PC-9 (cell line): ENCODE measurements at places on chromosomes 12 and 14. TPM values are rescaled to one million over a fixed set of nuclear protein-coding genes. Genes with fewer than 3 reads are reported as not detected.
A peak's percentile ranks its signal among the peaks of the same experiment; 100 is the strongest.

GRCh38 chr14:61321385-61322010 is at the start of gene PRKCH:
Gene PRKCH (plus strand): TSS chr14:61321579. CDS start chr14:61322102, 523 bp downstream.
- peak; percentile 93 for DNase-seq

- peak; percentile 100 for DNase-seq
These were observed 31.5 kb downstream of the COA8 start for GRCh38 chr14:103594265-103594664.

GRCh38 chr14:85811340-85811739 is 281.4 kb downstream of the FLRT2 start:
- no peak for DNase-seq

- DNase-seq = peak; percentile 56
These were observed 296.2 kb upstream of the FLRT2 start for GRCh38 chr14:85233756-85234155.

DNA sequence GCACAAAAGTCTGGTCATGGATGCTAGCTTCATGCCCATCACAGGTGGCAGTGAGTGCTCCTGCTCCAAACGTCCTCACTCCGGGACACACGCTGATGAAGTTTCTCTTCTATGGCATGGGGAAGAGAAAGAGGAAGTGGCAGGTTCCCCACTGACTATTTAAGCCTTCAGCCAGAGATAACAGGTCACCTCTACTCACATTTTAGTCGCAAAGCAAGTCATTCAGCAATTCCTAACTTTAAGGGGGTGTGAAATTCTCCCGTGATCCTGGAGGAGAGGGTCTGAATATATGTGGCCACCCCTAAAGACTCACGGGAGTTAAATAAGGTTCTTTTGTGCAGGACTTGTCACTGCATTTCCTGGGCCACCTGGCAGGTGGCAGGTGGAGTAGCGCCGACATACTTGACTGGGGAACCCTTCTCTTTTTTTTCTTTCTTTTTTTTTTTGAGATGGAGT is 18.8 kb upstream of the RCOR1 start:
- DNase-seq = no peak

GRCh38 chr14:102430212-102430908 is 67.6 kb downstream of the TECPR2 start:
- no peak for DNase-seq

DNA sequence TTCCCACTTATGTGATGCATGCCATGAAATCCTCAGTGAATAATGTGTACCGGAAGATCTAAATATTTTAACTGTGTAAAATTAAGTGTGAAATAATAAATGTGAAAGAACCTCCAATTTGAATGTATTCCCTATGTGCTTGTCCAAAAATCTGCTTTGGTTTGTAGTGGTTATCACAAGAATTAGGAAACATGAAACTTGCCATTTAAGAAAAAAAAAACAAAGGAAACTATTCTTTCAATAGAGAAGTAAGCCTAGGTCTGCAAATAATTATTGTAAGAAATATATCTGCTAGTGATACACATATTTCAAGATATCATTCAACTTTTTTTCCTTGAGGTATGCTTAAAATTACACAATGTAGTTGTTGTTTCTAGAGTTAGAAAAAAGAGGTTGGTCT is 500.4 kb downstream of the SLC6A15 start:
- DNase-seq = no peak

- DNase-seq = no peak
These were observed 115.2 kb upstream of the RTL1 start for GRCh38 chr14:101018561-101019290.

- DNase-seq = peak; percentile 97
These were observed 3.2 kb downstream of the MGST1 start for GRCh38 chr12:16350682-16351081.

DNA sequence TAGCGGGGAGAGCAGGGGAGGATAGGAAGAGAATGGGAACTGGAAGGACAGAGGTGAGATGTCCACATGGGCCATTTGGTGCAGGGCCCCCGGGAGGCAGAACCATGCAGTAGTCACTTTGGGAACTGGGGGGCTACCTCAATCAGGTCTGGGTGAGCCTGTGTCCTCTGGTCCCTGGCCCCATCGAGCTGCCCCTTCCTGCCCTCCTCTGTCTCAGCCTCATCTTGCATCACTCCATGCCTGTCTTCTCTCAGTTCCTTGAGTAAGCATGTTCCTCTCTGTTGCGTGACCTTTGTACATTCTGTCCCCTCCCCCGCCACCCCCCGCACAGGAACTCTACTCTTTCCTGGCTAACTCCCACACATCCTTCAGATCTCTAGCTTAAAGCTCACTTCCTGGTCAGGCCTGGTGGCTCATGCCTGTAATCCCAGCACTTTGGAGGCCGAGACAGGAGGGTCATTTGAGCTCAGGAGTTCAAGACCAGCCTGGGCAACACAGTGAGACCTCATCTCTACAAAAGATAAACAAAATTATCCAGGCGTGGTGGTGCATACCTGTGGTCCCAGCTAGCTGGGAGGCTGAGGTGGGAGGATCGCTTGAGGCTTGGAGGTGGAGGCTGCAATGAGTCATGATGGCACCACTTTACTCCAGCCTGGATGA is 23.2 kb downstream of the FOS start:
- DNase-seq = no peak

DNA sequence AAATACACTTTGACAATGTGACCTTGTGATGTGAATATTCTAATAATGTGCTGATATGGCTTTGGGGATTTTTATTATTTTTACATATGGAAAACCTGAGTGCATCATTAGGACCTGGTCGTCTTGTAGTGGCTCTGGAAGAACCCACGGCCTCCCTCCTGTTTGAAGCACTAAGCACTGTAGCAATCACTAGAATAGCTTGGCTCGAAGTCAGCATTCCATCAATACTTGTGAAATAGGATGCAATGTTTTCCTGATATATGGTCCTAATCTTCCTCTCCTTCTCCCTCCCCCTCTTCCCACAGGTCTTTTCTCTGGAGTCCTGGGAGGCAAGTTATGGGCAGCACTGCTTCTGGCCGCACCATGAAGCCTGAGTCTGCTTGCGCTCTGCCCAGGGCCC is 71.9 kb downstream of the NRXN3 start:
- DNase-seq = no peak

DNA sequence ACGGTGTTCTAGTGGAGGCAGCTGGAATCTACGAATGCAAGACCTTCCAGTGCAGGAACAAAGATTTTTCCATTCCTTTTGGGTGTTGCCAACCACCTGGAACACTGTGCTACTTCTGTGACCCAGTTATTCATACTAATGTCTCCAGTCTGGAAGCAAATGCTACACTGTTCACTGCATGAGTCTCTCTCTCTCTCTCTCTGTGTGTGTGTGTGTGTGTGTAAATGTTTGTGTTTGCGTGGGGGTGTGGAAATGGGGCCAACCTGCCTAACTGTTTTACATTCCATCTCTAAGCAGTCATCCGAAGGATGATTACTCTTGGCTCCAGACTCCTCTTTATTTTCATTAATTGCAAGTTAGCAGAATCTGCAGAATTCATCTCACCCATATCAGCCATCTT is 29.9 kb upstream of the YBX3 start:
- DNase-seq = no peak

GRCh38 chr12:124554429-124555029 is 12.9 kb downstream of the NCOR2 start:
- DNase-seq = no peak

- DNase-seq = no peak
These were observed 15.4 kb upstream of the RACGAP1 start for GRCh38 chr12:50040657-50041056.

- DNase-seq = peak; percentile 100
These were observed 38.3 kb upstream of the LTA4H start for GRCh38 chr12:96073346-96074330.

- no peak for DNase-seq
These were observed 25.8 kb downstream of the PLEKHG3 start for GRCh38 chr14:64730061-64730440.

DNA sequence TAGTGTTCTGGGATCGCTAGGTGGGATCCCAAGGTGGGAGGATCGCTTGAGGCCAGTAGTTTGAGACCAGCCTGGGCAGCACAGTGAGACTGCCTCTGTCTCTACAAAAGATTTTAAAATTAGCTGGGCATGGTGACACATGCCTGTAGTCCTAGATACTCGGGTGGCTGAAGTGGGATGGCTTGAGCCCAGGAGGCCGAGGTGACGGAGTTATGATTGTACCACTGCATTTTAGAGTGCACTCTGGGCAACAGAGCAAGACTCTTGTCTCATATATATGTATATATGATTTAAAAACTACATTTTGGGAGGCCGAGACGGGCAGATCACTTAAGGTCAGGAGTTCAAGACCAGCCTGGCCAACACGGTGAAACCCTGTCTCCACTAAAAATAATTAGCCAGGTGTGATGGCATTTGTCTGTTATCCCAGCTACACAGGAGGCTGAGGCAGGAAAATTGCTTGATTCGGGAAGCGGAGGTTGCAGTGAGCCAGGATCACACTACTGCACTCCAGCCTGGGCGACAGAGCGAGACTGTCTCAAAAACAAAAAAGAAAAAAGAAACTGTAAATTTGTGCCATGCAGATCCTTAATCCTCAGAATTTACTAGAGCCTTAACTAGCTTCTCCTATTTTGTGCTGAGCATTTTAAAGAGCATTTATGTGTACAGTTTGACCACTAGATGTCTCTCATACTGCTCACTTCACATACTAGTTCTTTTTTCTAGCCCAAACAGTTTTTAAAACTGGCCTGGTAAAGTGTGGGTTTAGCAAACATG is 114.8 kb downstream of the MON2 start:
- DNase-seq = no peak

DNA sequence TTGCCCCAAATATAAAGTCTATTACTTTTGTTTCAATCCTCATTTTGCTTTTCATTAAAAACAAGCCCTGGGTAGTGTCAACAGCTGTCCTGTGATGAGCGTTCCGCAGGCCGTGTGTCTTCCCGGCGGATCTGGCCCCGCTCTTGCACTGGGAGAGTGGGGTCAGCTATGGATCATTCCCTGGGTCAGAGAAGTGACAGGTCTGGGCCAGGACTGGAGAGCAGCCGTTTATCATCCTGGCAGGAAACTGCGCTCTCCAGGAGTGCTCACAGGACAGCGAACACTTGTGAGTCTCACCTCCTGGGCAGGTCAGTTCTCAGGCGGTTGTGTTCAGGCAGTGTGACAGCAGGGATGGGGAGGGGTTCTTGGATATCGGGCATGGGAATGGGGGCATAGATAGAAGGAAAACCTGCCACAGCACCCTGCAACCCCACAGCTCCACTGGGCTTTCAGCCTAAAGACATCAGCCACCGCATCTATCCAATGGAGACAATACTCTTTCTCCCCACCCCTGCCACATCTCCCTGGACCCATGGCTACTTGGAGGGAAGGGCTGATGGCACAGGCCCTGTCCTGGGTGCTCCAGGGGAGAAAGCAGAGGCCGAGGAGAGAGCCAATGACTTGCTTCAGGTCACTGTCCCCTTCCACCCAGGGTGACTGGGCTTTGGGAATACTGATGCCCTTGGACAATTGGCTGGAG is 47.8 kb upstream of the CHGA start:
- no peak for DNase-seq

DNA sequence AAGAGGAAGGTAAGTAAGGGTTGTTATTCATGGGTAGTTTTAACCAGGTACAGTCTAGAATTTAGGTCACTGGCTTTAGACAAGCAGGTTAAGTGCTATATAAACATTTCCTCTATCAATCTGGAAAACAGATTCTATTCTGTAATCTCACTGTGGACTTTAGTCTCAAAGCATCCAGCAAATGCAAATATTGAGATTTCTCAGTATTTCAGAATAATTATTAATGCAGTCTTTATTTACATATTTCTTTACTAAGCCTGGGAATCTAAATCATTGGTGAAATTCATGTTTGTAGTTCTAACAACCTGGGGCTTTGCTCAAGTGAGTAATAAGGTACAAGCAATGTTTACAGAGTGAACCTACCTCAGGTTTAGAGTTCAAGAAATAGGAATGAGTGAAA is 61.9 kb downstream of the SLC41A2 start:
- no peak for DNase-seq

GRCh38 chr12:123319826-123320225 is 44.8 kb downstream of the SBNO1 start:
- DNase-seq = no peak

DNA sequence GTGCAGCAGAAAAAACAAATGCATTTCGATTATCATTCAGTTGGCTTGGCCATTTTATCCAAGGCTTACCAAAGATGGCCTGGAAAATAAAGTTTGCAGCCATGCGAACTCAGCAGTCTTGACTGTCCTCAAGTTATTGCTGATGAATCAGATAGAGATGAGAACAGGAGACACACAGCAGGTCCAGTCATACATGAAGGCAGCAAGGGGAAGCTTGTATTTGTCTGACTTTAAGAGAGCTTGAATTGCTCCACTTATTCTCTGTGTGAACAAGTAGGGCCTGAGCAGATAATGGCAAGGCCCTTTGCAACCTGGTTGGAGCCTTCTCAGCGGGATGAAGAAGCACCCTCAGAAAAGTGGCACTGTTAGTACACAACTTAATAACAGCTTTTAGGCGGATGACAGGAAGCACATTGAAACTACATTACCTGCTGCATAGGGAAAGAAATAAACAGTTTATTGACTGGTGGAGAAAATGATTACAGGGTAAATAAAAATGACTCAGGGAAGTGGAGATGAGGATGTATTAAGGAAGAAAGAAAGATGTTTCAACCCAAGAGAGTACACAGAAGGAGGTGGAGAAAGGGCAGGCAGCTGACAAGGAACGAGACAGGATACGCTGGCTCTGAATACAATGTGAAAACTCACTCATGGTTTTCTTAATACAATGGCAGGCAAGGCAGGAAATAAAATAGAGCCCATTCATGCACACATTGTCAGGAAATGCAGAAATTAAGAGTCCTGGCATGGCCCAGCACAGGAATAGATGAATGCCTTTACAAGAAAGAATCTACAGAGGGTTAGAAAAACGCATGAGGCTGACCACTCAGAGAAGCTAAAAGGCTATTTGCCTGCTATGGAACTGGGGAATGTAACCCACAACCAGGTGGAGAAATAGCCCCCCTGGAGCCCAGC is 128.4 kb downstream of the GALC start:
- DNase-seq = no peak

DNA sequence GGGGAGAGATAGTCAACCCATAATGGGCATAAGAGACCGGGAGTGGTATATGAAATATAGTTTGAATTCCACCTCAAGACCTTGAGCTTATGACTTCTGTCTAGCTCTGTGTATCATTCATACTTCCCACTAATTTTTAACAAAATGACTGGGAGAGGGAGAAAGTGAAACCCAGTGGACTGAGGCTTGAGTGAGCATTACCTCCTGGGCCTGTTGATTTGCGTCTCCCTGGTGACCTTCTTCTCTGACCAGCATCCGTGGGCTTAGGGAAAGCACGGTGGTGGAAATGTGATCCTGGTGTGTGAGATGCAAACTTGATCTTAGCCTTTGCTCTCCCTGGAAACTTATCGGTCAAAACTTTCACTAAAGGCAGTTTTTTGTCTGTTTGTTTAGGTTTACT is 207.9 kb upstream of the BCL2L14 start:
- no peak for DNase-seq

GRCh38 chr12:40137252-40137651 is 31.4 kb upstream of the SLC2A13 start:
- no peak for DNase-seq

The LMO3 gene
- not detected in 2 replicates for total RNA-seq

The TMPO gene
- 143 and 171 TPM in 2 replicates for total RNA-seq

The SLC38A4 gene
- 0.09 TPM in 1 of 2 replicates, not detected in the other for total RNA-seq

The SLC2A14 gene
- total RNA-seq = 0.13 TPM in 1 of 2 replicates, not detected in the other

The ENO2 gene
- total RNA-seq = 38.8 and 56.6 TPM in 2 replicates

The IFI27 gene
- 0.83 and 1.1 TPM in 2 replicates for total RNA-seq

The GYS2 gene
- not detected in 2 replicates for total RNA-seq

The FGD4 gene
- 26.2 and 28.3 TPM in 2 replicates for total RNA-seq

The IL26 gene
- total RNA-seq = not detected in 2 replicates

The PAX9 gene
- total RNA-seq = 7.6 and 8.5 TPM in 2 replicates

The FSCB gene
- total RNA-seq = not detected in 2 replicates

The FOXN4 gene
- not detected in 2 replicates for total RNA-seq

The ASB2 gene
- not detected in 2 replicates for total RNA-seq
